ENCODE measurements at places on chromosomes 5 and 9. TPM values are rescaled to one million over a fixed set of nuclear protein-coding genes. Genes with fewer than 3 reads are reported as not detected.

DNA sequence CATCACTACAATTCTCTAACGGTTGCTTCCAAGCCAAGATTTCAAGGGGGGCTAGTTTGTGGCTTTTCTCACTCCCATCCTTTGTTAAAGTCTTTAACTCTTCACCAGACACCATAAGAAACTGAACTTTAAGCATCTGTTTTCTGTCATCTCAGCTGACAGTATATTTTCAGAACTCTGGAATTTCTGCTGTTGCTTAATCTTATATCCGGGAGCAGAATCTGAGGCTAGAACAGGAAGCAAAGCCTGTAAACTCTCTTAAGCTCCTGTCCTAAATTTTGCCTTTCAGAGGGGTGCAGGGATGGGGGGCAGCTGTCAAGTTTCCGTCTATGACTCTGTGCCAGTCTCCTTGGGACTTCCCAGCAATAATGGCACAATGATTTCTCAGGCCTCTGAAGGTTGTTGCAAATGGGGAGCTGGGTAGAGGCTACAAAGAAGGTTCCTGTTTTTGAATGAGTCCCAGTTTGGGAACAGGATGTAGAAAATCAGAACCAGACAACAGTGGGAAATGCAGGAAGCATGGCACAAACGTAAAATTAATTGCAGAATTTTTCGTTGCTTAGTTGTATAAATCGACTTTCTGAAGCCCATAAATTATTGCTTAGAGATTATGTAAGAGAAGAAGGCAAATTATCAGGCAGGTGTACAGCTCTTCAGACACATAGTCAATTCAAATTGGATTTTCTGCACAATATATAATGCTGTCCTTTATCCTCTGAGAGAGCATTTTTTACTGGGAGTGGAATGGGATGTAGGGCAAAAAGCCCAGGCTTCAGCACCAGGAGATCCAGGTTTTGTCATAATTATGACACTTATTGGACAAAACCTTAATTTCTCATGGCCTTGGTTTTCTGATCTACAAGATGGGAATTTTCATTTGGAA, 430.9 kb downstream of the DMAC1 start:
- no peak for DNase-seq

DNA sequence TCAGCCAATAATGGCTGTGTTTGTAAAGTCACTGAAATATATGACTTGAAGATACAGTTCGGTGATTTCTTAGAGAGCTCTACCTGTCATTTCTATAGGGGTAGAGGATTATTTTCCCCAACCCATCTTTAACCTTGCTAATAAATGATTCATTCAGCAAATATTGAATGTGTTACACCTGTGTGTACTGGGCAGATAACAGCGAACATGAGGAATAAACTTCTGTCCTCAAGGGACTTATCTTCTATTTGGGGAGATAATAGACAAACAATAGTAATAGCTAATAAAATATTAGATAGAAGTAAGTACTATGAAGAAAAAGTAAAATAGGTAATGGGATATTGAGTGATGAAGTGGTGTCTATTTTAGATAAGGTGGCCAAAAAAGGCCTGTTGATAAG, 9.3 kb downstream of the TTC23L start:
- DNase-seq, result no peak

DNA sequence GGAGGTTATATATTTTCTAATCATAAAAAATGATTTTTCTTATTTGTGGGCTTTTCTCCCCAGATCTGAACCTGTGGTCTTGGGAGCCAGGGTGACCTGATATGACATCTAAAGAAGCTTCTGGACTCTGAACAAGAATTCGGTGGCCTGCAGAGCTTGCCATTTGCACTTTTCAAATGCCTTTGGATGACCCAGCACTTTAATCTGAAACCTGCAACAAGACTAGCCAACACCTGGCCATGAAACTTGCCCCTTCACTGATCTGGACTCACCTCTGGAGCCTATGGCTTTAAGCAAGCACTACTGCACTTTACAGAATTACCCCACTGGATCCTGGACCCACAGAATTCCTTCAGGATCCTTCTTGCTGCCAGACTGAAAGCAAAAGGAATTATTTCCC, 59.0 kb upstream of the RIC1 start:
- DNase-seq, result no peak

DNA sequence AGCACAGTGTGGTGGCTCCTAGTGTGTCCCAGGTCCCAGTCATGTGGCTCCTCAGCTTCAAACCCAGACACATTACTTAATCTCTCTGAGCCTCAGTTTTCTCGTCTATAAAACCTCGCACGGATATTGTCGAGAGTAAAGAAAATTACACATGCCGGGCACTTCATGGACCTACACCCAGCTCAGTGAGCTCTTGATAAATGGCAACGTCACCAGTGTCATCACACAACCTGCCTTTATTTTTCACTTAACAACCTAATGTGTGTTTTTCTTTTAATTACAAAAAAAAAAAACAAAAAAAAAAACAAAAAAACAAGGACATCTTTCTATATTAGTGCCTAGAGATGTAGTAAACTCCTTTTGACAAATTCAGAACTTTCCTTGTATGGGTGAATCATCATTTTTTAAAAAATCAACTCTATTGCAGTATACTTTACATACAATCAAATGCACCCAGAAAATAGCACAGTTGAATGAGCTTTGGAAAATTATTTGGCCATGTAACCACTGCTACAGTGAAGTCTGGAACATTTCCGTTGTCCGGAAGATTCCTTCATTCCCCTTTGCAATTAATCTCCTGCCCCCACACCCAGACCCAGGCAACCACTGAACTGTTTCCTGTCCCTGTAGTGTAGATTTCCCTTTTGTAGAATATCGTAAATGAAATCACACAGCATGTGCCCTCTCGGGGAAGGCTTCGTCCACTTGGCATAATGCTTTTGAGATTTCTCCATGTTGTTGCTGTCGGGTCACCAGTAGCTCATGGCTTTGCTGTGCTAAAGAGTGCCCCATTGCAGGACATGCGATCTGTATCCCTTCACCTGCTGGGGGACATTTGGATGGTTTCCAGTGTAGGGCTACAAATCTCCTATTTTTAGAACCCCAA, 100.4 kb upstream of the LARP1 start:
- no peak for DNase-seq

The NDOR1 gene
- total RNA-seq, result 27.0 TPM

GRCh38 chr5:139186261-139186660, 11.9 kb downstream of the SIL1 start:
- DNase-seq, result no peak

The FGF1 gene
- not detected for total RNA-seq

The NUTM2F gene
- not detected for total RNA-seq

DNA sequence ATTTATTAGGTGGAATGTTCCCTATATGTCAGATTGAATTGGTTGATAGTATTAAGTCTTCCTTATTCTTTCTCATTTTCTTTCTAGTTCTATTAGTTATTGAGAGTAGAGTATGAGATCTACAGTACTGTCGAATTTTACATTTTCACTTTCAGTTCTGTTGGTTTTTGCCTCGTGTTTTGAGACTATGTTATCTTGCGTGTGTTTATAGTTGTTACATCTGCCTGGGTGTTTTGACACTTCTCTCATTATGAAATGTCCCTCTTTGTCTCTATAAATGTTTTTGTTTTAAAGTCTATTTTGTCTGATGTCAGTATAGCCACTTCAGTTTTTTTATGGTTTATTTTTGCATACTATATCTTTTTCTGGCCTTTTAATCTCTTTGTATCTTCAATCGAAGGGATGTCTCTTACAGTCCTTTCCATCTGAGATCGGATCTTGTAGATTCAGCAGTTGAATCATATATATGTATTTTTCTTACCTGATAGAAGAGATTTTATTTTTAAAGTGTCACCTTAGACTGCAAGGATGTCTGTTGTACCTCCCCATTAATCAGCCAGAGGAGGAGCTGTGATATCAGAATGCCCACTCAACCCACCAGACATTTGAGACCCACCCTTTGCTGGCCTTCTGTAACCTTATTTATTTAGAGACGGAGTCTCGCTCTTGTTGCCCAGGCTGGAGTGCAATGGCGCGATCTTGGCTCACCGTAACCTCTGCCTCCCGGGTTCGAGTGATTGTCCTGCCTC, 20.7 kb downstream of the EHMT1 start:
- no peak for DNase-seq

Data from activated CD4-positive, alpha-beta T cell treated with anti-CD3 and anti-CD28 coated beads for 36 hours (primary cell).